Mesangial cell (primary cell): ENCODE measurements at places on chromosomes 2 and 18. TPM values are rescaled to one million over a fixed set of nuclear protein-coding genes. Genes with fewer than 3 reads are reported as not detected.

PLGLB2 gene
- total RNA-seq = not detected in 2 replicates

CCDC142 gene
- total RNA-seq = 6.0 and 9.5 TPM in 2 replicates

TEX261 gene
- 27.6 and 32.3 TPM in 2 replicates for total RNA-seq

SMC6 gene
- 10.4 and 16.0 TPM in 2 replicates for total RNA-seq

ATAD2B gene
- total RNA-seq = 2.8 and 3.2 TPM in 2 replicates

HES6 gene
- total RNA-seq = 15.8 and 17.4 TPM in 2 replicates

PDE11A gene
- 0.51 and 0.81 TPM in 2 replicates for total RNA-seq

TBC1D8 gene
- 3.7 and 7.0 TPM in 2 replicates for total RNA-seq
